NCI-H774 (cell line): ENCODE measurements at places on chromosomes 12 and 14.

DNA sequence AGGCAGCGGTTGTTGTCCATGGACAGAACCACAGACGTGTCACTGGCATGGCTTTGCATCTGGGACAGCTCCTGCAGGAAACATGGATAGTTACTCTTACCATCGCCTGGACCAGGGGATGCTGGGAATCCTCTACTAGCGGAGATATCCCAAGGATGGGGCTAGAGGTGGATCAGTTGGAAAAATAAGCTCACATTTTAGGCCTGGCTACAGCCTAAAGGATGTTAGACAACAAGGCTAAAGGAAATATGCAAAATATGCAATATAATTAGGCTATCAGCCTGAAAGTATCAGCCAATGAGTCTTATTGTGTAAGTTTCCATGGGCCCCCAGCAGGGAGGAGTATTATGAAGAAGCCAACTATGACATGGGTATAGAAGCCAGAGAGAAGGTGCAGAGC is 5.0 kb downstream of the KRT76 start:
- no peak for DNase-seq

DNA sequence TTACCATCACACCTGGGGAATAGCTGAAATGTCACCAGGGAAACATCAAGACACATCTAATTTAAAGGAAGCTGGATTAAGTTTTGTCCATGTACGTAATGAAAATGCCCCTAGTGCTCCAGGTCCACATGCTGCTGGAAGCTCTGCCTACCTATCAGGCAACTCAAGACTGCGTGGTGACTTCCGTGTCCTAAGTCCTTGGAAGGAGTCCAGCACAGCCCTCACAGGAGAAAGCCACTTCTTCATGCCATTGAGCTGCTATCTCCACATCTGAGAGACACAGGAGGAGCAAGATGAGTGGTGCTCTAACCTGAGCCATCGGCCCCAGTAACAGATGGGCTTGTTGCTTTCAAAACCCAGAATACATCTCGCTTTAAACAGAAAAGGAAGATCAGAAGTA is 316.4 kb downstream of the DPF3 start:
- DNase-seq: no peak

DNA sequence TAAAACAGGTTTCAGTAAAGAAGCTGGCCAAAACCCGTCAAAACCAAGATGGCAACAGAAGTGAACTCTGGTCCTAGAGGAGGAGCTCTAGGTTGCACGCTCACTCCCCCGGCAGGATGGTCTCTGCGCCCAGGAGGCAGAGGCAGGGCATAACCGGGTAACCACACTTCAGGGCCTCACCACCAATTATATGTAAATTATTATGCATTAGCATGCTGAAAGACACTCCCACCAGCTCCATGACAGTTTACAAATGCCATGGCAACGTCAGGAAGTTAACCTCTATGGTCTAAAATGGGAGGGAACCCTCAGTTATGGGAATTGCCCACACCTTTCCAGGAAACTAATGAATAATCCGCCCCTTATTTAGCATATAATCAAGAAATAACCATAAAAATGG is 20.1 kb upstream of the SLC6A12 start:
- DNase-seq: no peak

GRCh38 chr14:94175011-94175745 is 1.1 kb downstream of the PPP4R4 start:
- no peak for DNase-seq

- peak; percentile 17 for DNase-seq
Observed at GRCh38 chr12:103901518-103902173, 28.6 kb upstream of the HSP90B1 start.

GRCh38 chr12:52606581-52607218 is 5.4 kb upstream of the KRT72 start:
- no peak for DNase-seq

DNA sequence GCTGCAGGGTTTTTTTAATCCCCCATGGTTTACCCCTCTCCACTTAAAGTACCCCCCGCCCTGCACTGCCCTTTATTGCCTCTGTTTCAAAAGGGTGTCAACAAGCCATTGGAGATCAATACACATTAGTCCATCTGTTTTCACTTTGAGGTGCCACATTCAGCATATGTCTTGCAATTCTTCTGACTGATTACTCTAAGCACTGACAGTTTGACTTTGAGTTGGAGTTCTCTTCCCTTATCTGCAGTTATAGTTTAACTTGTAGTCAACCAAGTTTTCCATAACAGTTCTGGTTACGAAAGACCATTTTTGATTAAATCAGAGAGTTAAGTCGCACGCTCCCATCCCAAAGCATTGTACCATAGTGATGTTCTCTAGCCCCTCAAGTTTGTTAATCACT is 260.8 kb upstream of the TBX3 start:
- DNase-seq: no peak

GRCh38 chr12:256225-256624 is 6.4 kb downstream of the SLC6A13 start:
- DNase-seq: no peak
